ENCODE measurements at places on chromosomes 3 and 15.

DNA sequence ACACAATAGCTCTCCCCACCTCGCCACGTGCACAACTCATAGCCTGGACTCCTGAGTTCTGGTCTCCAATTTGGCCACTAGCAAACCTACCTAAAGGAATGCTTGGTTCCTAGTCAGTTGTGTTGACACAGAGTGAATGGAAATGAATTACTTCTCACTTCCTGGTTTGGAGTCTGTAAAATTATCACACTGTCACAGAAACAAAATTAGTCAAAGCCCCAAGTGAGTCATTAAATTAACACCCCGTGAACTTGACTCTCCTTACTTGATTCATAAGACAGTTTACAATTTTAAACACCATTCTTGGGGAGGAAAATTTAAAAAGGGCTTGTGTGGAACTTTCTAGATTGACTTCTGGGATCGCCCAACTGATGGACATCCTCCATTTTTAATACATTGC, 276.2 kb upstream of the CTNNB1 start:
- DNase-seq, result no peak

DNA sequence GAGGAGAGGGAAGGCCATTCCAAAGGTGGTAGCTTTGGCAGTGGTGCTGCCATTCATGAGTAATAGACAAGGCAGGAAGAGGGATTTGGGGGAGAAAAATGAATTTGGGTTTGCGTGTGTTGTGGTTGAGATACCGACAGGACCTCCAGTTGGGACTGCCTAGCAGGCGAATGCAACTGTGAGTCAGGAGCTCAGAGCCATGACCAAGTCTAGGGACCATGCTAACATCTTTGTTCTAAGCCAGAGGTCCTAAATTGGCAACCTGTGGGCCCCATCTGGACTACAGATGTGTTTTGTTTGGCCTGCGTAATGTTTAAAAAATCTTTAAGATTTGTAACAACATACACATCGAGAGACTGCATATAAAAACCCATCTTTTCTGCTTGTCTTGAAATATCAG, 61.6 kb downstream of the SAMMSON start:
- DNase-seq, result no peak

DNA sequence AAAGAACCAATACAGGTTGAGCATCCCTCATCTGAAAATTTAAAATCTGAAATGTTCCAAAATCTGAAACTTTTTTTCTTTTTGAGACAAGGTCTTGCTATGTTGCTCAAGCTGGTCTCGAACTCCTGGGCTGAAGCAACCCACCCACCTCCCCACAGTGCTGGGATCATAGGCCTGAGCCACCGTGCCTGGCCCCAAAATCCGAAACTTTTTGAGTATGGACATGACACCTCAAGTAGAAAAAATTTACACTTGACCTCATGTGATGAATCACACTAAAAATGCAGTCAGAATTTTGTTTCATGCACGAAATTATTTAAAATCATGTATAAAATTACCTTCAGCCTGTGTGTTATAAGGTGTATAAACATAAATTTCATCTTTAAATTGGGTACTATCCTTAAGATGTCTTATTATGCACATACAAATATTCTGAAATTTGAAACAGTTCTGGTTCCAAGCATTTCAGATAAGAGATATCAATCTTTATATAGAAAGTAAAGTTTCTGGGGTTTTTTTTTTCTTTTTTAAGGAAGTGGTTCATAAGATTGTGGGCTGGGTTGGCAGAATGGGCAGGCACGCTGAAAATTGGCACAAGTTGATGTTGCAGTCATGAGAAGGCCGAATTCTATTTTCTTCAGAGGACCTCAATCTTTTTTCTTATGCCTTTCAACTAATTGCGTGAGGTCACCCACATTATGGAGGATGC, 72.5 kb downstream of the SPRED1 start:
- no peak for DNase-seq

DNA sequence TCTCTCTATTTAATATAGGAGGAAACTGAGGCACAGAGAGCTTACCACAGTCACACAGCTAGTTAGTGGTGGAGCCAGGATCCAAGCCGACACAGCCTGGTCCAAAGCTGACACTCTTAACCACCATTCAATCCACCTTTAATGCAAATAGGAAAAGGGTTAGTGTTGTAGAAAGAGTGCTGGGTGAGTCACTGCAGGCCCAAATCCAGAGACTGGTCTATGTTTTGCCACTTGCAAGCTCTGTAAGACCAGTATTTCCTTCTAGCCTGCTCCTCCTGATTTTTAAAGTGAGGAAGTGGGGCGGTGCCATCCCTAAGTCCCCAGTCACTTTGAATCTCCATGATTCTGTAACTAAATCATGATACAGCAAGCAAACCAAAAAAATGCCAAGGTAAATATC, 111.0 kb downstream of the MECOM start:
- no peak for DNase-seq

DNA sequence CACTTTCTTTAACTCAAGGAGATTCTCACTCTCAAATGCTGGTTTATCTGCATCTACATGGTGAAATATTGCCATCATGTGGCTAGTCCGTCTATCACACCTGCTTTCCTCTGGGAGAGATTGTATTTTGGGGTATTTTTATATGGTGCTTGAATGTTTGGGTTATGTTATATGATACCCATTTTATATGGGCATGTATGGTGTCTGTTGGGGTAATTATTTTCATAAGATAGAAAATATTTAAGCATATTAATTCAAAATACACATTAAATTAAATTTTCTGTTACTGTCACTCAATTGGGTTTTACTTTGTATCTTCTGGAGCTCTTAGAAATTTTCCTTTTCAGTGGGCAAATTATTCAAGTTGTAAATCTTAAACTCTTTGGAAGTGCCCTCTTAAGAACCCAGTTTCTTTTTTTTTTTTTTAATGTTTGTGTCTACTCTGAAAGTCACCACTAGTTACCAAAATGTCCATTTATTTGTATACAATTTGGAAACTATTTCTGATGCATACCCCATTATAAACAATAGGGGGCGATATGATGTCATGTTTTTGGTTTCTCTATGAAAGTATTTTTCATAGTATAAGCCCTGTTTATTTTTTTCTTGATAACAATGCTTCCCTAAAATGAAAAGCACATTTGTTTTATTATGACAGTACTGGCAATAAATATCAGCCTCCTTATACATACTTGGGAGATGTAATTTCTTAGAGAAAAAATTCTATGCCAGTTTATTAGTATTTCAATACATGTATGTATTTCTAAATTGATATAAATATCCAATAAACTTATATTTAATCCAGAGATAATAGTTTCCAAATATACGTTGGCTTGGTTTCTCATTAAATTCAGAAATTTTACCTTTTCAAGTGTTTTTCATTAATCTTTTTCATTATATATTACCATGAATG, 36.1 kb upstream of the PLSCR5 start:
- DNase-seq, result no peak

GRCh38 chr15:56893364-56893678, 25.1 kb upstream of the TCF12 start:
- no peak for DNase-seq

All from lower lobe of right lung (tissue), 2 donors.